ENCODE measurements at places on chromosomes 7 and 10.
A peak's percentile ranks its signal among the peaks of the same experiment; 100 is the strongest.

DNA sequence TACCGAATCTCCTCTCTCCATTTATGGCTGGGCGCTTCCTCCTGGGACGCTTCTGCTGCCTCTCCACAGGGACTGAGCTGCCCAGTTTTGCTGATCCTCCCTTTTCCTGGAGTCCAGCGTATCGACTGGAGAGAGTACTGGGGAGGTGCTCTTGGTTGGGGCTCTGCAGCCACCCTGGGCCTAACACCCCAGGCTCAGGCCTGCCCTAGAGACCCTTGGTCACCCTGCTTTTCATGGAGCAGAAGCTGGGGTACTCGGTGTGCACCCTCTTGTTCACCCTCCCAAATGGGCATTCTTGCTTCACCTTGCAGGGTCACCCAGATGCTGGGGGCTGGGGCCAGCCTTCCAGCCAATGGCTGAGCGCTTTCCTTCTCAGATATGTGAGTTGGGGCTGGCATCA lies 88.8 kb upstream of the RET start:
- no peak for DNase-seq

- DNase-seq, result no peak
Measured at GRCh38 chr10:68362590-68362989, 29.9 kb upstream of the PBLD start.

- no peak for DNase-seq
Measured at GRCh38 chr10:110794808-110795207, 76.9 kb upstream of the PDCD4 start.

DNA sequence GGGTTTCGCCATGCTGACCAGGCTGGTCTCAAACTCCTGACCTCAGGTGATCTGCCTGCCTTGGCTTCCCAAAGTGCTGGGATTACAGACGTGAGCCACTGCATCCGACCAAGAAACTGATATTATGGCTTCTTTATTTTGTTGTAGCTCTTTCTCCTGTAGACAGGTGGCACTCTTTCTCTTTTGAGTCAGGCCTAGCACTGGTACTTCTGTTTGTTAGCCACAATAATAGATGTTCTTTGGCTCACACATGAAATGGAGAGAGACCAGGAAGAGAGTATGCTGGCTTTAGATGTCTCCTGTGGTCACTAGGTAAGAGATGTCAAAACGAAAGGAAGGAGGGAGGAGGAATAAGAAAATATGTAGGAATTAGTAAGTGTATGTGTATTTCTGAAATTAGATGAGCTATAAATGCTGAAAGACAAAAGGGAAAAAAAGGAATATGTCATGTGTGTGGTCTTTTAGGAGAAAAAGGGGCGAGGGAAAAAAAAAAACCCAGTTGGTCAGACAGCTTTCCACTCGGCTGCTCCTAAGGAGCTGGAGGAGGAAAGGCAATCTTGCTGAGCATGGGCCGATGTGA lies 78.7 kb downstream of the CLEC2L start:
- DNase-seq, result no peak

DNA sequence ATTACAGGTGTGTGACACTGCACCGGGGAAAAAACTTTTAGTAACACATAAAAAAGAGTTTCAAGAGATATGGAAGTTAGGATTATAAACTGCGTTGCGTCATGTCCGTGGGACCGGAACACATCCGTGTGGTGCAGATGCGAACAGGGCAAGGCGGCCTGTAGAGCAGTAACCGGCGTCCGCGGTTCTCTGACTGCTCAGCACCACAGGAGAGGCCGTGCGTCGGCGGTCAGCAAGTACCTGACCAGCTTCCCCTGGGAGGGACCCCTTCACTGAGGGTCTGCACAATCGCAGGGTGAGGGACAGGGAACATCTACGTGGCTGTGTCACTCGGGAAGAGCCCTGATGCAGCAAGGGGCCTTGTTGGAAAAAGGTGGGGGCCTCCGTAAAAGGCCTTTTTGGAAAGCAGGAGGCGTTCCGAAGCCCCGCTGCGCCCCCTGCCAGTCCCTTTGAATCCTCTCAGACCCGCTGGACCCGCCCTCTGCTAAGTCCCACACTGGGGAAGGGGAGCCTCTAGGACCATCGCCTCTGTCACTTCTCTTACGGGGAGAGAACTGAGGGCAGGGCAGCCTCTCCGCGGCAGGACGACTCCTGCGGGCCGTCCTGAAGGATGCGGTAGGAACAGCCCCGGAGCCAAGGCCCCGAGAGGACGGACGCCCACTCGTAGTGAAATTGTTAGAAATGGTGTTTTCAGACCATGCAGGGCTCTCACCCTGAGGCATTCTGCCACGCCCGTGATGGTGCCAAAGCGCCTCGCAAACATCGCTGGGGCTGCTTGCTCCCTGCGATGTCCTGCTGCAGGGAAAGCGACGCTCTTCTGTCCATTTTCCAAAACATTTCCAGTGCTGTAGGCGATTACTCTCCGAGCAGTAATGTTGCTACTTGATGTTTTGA lies 771.6 kb upstream of the COBL start:
- DNase-seq, result no peak

- DNase-seq, result no peak
Measured at GRCh38 chr10:79442171-79443040, 3.0 kb downstream of the ZCCHC24 start.

DNA sequence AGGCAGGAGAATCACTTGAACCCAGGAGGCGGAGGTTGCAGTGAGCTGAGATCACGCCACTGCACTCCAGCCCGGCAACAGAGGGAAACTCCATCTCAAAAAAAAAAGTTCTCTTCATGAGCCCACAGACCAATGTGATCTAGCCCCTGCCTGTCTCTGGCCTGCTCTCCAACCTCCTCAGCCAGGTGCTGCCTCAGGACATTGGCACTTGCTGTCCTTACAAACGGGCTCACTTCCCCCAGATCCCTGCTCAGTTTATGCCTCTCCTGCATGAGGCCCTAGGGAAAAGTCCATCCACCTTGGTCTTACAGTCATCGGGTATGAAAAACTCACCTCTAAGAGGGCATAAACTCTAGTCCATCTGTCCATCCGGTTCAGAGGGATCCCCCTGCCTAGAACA lies 32.5 kb downstream of the TNS3 start:
- DNase-seq, result no peak

GRCh38 chr7:74479066-74479781 lies 25.5 kb downstream of the GTF2IRD1 start:
- DNase-seq, result no peak

- DNase-seq, result no peak
Measured at GRCh38 chr10:128993443-128993842, 473.6 kb upstream of the MGMT start.

GRCh38 chr7:85130702-85131101 lies 56.2 kb downstream of the SEMA3D start:
- DNase-seq, result no peak

DNA sequence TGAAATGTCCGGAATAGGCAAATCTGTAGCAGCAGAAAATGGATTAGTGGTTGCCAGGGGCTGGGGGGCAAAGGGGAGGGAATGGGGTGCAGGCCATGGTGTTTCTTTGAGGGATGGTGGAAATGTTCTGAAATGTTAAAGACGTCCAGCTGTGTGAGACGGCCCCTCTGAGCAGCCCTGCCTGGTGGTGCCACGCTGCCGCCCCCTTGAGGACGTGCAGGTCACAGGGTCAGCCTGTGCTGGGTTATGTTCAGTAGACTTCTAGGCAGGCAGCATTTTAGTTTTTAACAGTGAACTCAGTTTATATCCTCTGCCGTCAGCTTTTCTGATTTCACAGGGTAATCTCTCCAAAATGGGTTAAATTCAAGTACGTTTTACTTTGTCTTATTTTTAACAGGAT lies 9.4 kb downstream of the NUB1 start:
- peak; percentile 67 for DNase-seq

GRCh38 chr10:124301736-124302135 lies 117.0 kb downstream of the OAT start:
- DNase-seq, result no peak

DNA sequence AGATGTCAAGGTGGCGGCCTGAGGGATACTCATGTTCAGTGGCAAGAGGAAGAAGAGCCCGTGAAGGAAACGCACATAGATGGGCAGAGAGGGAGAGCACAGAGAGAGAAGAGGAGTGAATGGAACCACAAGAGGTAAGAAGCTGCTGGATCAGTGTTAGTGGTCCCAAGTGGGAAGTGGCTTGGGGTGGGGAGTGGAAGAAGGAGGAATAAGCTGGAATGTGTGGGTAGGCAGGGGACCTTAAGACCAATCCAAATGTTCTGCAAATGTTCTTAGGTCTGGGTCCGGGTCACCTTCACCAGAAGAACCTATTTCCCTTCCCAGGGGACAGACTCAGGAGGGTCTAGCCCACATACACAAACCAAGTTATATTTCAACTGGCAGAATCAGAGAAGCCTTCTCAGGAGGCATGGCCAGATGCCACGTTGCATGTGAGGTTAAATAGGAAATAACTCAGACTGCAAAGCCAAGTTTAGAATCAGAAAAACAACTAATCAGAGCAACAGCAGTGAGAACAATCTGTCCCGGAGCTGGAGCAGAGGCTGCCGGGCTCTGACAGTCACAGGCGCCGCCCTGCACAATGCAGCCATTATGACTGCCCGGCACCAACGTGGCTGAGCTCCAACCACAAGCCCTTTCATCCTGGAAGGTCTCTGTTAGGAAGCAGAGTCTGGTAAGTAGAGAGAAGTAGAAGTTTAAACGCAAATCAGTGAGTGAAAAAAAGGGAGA lies 78.6 kb upstream of the ARMC3 start:
- peak; percentile 15 for DNase-seq

Data from stimulated activated CD4-positive, alpha-beta T cell treated with anti-CD3 and anti-CD28 coated beads, Interleukin-2, amount 100 ng/mL, for 24 hours (primary cell).